CD4-positive, alpha-beta T cell treated with Interleukin-4 for 1 hour (primary cell): ENCODE measurements at places on chromosomes 3 and 15.

DNA sequence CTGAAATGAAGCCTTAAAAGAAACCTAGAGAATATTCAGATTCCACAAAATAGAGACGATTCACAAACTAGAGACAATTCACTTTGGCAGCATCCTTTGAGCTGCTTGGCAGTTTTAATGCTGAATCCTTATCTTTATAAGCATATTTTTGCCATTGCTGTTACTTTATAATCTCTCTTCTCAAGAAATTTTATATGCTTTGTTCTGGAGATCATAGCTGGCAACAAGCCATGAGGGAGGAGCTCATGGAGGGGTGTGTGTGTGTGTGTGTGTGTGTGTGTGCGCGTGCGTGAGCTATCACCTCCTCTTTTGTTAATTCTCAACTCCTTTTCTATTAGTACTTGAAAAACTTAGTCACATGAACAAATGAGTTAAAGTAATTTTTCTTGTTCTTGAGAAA, 495.0 kb upstream of the RGMA start:
- no peak for DNase-seq

DNA sequence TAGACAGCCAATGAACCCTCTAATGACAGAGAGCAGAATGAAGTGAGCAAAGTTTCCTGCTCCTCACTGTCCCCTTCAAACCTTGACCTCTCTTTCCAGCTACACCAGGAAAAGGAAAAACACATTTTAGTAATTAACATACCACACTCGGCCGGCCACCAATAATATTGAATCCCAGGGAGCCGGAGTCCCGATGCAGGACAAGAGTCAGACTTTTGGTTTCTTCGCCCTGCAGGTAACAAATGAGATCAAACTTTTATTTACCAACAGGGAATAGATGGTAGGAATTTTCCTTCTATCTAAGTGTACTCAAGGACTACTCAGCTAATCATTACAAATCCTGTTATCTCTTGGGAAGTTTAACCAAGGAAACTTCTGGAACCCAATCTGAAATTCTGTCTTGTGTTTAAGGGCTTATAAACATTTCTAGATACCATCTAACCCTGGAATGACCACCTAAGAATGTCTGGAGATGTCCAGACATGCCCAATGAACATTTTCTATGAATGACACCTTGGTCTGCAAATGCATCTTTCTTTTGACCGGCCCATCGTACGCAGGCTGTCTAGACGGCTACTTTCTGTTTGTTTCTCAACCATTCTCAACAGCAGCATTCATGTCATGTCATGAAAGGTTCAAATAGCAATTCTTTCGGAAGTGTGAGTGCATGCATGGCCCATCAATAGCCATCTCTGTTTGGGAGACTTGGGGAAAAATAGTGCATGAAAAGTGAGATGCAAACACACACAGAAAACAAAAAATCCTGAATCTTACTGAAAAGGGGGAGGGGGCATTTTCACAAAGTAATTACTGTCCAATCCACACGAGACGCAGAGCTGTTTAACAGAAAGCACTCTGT, 16.1 kb downstream of the PDZRN3 start:
- no peak for DNase-seq

GRCh38 chr3:187568171-187568570, 102.0 kb downstream of the SST start:
- no peak for DNase-seq

- no peak for DNase-seq
These were observed 318.0 kb upstream of the LMCD1 start for GRCh38 chr3:8183627-8184026.

DNA sequence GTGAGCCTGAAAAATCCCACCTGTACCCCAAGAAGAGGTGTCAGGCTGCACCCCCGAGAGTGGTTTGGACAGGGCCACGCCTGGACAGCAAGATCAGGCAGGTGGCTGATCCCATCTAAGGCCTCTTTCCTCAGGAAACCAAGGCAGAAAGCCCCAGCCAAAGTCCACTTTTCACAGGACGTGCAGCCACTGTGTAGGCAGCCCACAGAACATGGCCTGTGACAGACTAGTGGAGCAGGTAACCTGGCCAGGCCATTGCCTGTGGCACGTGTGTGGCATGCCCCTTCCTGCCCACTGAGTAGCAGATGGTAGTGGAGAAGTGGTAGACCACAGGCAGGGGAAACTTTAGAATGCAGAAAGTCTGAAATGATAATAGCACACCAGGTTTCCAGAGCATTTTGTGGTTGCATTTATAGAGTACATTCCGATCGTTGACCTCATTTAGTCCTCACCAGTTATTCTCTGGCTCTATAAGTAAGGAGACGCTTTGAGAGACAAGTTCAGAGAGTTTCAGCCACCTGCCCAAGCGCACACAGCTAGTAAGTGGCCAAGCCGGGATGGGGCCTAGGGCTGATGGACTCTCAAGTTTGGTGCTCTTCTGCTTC, 68.7 kb downstream of the AAGAB start:
- DNase-seq, result no peak

- DNase-seq, result peak; percentile 9
These were observed 56.3 kb upstream of the FSTL1 start for GRCh38 chr3:120506828-120507774.

GRCh38 chr3:186534113-186534669, 10.0 kb downstream of the CRYGS start:
- peak; percentile 65 for DNase-seq
